ENCODE measurements at places on chromosomes 7 and 10.

DNA sequence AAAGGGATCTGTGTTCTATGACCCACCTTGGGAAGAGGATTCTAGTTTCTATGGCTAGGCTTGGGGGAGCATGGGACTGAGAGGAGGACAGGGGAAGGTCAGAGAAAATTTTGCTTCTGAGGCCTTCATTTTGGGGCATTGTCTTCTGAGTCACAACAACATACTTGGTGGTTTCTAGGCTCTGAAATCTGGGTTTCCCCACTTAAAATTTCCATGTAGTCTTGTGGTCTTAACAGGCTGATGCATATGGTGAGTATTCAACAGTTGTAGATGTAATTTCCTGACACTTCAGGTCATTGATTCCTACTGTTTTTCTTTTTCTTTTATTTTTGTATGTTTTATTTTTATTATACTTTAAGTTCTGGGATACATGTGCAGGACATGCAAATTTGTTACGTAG, 88.5 kb downstream of the ANKRD7 start:
- no peak for DNase-seq

DNA sequence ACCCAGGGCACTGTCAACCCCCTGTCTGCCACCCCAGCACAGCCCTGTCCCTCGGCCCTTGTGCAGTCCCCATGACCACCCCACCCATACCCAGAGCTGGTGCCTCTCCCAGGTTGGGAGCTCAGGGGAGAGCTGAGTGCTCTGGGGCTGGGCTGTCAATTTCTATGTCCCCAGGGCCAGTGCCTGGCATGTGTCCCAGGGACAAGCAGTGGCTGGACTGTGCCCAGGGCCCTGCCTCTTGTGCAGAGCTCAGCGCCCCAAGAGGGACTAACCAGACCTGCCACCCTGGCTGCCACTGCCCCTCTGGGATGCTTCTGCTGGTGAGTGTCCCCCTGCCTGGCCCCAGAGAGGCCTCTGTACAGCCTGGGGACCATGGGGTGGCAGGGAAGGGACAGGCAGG, 29.0 kb upstream of the ZNF862 start:
- DNase-seq, result no peak

DNA sequence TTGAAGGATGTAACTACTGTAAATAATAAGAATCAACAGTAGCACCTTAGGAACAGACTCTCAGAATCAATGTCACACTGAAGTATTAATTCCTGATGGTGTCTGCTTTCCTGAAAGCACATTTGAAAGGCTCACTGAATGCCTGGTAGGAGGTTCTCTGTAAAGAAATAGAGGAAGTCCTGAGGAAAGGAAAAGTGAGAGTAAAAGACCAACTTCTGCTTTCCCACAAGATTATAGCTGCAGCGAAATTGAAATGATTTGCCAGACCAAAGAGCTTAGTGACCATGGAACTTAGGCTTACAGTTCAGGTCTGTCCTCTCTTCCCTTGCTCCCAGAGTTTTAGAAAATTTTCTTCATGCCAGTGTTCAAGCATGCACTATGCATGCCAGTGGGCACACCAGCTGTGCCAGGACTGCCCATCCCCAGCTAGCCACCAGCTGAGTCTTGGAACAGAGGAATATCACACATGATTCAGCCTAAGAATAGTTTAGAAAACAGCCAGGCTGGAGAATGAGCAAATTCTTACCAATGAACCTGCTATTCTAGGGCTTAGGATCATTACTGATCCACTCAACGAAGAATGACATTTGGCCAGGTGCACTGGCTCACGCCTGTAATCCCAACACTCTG, 123.2 kb downstream of the HERPUD2 start:
- no peak for DNase-seq

- no peak for DNase-seq
Measured at GRCh38 chr7:108246227-108246837, 116.2 kb upstream of the LAMB4 start.

- no peak for DNase-seq
Measured at GRCh38 chr10:101961591-101962498, 94.1 kb downstream of the ARMH3 start.

DNA sequence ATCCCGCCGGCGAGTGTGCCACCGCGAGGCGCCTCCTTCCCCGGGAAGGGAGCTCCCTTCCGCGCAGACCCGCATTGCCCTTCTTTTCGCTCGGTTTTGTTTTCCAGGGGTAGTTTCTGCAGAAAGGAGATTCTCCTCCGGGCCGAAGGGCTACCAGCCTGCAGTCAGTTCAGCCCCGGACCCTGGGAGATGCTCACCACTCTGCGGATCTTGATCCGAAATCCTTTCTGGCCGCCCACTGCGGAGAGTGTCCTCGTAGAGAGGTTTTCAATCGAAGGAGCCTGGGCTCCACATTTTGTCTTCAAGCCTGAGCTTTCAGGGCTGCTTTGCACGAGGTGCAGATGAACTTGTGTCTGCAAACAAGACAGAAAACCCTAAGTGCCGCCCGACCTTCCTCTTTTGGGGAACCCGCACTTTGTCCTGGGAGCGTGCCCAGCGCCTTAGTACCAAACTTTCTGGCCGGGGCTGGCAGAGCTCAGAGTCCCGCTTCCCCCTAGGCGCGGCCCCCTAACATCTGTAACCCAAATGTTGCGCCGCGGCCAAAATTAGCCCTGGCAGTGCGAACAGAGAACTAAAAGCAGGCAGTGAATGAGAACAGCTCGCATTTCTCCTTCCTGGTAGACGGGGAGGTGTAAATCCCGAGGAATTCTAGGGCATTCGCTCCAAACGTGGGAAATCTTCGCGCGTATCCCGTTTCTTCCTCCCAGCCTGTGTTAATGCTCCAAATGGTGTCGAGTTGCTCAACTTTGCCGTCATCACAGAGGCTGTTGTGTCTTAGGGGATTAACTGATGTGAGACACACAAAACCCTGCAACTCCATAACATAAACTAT, 6.7 kb upstream of the EN2 start:
- DNase-seq, result no peak

DNA sequence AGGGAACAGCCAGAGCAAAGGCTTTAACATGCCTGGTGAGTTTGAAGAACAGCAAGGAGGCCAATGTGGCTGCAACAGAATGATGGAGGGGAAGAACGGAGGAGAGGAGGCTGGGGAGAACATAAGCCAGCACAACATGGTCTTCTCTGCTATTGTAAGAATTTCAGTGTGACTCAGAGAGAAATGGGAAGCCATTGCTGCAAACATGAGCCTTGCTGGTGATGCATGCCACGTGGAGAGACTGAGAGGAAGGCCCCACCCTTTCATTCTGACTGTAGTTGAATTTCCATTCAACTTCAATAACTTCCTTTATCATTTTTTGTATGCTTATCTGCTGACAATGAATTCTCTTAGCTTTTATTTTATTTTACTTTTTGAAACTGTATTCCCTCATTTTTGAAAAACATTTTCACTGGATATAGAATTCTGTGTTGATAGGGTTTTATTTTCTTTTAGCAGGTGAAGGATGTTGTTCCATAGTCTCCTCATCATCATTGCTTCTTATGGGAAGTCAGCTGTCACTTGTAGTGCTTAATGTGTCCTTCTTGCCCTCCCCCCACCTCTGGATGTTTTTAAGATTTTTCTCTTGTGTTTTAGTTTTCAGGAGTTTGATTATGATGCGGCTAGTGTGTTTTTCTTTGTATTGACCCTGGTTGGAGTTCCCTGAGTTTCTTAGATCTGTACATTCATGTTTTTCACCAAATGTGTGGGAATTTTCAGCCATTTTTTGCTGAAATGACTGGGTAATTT, 46.4 kb upstream of the LEP start:
- DNase-seq, result no peak
